ENCODE measurements at places on chromosomes 1 and 21.

DNA sequence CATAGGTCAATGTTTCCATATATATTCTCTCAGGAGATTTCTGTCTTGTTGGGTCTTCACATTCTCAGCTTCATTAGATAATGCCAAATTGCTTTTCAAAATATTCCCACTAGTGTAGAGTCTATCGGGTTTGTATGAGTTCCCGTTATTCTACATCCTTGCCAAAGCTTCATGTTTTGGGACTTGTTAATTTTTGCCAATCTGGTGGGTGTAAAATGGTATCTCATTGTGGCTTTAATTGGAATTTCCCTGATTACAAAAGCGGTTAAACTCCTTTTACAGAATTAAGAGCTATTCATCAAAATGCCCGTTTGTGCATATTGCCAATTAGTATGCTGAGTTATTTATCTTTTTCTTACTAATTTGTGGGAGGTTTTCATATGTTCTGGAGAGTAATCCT, 708.4 kb upstream of the ADAMTS5 start:
- DNase-seq = no peak

DNA sequence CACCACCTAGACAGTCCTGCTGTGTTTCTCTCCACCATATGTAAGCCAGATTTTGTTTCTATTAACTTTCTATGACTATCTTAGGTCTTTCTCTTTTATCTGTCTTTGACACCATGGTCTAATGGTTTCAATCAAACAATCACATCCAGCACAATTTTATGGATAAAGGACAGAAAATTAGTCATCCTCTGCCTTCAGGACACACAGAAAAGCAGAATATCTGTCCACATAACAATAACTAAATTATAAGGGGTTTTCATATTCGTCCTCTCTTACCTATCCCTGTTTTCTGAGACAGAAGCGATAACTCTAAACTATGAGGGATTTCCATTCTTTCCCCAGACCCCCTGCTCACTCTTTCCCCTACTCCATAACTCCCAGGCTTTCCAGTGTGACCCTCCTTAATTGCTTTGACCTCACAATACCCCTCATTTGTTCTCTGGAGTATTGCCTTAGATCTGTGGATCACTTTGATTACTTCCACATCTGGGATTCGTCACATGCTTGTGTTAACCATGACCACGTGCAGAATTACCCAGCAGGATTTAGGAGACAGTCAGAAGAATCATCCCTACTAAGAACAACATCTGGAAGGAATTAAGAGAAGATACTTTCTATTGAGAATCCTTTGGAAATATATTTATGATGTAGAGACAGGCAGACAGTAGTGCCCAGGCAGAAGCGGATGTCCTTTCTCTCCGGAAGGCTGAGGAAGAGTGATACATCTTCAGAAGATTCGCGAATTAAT, 108.2 kb upstream of the GREM2 start:
- no peak for DNase-seq

- DNase-seq = no peak
Observed at GRCh38 chr1:100349246-100349645, 3.1 kb upstream of the CDC14A start.

DNA sequence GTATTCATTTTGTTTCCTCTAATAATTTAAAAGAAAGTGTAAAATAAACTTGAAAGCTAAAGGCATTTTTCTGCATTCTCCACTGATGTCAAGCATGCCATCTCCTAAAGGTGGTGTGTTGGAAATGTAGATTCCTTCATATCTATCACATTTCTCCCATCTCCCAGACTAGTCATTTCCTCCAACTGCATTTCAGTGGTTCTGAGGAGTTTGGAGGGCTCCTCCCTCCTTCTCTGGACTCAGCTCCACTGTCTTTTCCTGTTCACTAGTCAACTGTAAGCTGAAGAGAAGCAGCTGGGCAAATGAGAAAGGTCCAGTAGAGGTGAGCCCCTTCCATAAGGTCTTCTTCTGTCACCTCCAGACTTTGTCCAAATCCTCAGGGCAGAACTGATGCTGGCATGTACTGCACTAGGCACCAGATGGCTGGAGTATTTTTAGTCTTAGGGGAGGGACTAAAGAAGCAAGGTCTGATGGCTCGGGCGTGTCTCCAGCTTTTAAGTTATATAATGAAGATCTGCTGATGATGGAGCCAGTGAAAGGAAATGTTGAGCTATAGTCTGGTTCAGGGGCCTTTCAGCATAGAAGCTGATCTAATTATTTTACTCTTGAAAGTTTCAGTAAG, 186.1 kb downstream of the NTNG1 start:
- no peak for DNase-seq

DNA sequence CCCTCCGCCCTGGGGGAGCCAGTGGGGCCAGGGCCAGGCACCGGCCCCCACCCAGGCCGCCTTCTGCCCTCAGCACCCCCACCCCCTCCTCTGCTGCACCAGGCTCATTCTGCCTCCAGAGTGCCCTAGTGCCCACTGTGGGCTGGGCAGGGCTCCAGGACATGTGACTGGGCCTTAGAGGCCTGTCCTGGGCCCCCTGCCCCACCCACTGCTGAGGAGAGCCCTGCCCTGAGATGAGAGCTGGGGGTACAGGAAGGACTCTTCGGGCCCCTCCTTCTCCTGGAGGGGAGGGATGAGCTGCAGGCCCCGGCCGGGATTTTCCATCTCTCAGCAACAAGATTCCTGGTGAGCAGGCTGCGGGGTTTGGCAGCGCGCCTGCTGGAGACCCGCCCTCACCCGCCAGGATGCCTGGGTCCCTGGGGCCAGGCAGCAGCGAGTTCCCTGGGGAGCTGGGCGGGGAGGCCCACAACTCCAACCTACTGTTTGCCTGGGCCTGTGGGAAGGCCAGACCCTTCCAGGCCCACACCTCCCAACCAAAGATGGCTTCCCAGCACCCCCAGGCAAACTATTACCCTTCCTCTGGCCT, 14.0 kb downstream of the AHDC1 start:
- no peak for DNase-seq

GRCh38 chr1:69567652-69568420, at the start of gene LRRC7:
LRRC7 (plus strand) TSS chr1:69567922; CDS start chr1:69568640, 718 bp downstream.
- no peak for DNase-seq

GRCh38 chr1:211811126-211811525, 19.4 kb downstream of the LPGAT1 start:
- no peak for DNase-seq

DNA sequence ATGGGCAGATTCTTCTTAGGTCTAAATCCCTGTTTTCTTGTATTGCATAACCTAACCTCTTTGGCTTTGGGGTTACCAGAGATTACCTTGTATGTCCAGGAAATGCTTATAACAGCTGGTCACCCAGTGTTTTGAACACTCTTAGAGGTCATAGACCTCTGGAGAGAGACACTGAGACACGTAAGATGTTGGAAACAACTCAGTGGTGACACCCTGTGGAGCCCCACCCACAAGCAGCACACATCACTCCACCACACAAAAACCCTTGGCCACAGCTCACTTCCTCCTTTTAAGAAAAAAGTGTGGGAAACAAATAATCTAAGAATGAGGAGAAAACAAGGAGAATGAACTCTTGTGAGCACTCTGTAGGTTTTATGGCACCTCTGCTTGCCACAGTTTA, 26.3 kb upstream of the CYP4B1 start:
- no peak for DNase-seq

DNA sequence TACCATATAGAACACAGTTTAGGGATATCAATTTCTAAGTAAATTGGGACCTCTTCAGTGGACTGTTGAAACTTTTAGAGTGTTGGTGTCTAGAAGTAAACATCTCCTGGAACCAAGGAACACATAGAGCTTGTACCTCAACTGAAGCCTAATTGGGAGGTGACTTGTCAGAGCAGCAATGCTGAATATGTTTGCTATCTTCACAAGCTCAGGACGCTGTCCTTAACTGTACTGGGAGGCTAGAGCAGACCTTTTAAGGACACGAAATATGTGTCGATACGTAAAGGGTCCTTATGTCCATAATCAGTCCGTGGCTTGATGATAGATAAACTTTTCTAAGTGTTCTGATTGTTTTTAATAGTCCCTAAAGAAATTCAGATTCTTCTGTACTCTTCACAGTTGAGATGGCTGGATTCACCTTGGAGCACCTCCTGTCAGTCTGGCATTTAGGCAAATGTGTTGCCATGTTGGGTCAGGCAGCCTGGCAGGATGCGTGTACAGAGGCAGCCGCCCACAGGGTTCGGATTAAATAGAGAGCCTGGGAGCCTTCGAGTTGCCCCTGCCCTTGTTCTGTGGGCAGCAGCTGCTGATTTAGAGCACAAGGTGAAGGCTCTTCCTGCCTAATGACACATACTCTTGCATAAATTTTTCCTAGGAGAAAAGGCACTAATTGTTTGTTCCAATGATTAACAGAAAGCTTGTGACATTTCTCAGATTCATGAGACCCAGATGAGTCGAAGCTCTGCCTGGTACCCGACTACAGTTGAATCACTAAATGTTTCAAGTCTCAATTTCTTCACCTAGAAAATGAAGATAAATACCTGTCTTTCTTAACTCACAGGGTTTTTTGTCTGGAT, 3.6 kb downstream of the ACTN2 start:
- no peak for DNase-seq

DNA sequence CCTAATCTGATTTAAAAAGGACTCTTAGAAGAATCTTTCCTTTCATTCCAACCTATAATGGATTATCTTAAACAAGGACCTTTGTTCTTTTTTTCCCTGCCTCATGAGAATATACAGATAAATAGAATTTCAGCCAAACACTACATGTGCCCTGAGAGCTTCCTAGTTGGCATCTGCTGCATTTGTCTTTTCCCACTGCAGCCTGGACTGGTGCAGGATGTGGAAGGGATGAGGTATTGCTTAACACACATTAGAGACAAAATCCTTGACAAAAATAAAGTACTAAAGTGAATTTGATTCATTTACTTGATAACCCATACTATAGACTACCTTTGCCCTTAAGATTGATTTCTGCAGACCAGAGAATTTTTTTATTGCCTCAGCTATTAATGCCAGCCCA, 59.5 kb downstream of the PALMD start:
- DNase-seq = no peak

GRCh38 chr1:204077979-204078696, 5.2 kb downstream of the SOX13 start:
- DNase-seq = no peak

GRCh38 chr1:156025876-156026275, 5.1 kb upstream of the SSR2 start:
- DNase-seq = no peak

GRCh38 chr21:14630556-14631069, 84.5 kb upstream of the SAMSN1 start:
- no peak for DNase-seq

DNA sequence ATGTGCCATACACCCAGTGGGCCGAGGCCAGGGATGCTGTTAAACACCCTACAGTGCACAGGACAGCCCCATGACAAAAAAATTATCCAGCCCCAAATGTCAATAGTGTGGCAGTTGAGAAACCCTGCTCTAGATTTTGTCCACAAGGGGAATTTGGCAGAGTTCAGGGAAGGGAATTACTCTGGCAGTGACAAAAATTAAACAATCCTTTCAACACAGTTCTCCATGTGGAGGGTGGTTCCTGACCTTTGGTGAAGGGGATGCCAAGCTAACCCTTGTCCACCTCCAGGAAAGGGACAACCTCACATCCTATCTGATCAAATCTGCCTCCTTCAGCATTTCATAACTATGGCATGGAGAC, 28.4 kb upstream of the CD84 start:
- no peak for DNase-seq

GRCh38 chr1:184188037-184188436, 136.5 kb downstream of the TSEN15 start:
- DNase-seq = no peak

GRCh38 chr1:203215573-203215972, 13.9 kb downstream of the CHIT1 start:
- no peak for DNase-seq

DNA sequence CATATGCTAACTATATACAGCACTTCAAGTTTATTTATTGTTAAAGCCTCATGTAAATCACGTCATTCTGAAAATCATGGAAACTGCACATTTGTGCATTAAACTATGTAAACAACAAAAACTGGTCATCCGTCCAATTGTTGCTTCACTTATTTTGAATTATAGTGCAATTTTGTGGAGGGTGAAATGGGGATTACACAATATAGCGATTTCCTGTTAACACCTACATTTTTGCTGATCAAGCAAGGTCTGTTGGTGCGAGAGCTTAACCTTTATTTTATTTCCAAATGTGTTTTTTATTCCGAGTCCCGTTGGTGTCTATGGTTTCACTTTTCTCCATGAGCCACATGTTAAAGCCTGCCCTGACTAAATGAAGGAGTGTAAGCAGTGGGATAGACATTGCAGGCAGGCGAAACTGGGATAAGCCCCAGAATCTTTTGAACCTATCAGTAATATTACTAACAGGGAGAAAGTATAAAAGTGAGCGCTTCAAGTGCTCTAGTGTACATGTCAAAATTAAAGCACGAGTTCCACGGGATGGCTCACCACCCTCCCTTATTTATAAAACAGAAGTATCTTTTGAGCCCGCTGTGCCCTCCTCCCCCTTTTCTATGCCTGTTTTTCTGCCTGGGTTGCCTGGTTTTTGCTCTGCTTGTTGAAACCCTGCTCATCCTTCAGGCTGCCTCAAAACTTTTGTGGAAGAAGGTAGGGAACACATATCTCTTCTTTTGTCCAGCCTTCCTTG, 120.7 kb downstream of the NFIA start:
- no peak for DNase-seq

GRCh38 chr1:153553096-153553495, 4.0 kb upstream of the S100A3 start:
- no peak for DNase-seq

- DNase-seq = no peak
Observed at GRCh38 chr1:54812801-54813484, 11.8 kb upstream of the TTC22 start.

- no peak for DNase-seq
Observed at GRCh38 chr1:76666499-76666898, 200.8 kb upstream of the ST6GALNAC5 start.

DNA sequence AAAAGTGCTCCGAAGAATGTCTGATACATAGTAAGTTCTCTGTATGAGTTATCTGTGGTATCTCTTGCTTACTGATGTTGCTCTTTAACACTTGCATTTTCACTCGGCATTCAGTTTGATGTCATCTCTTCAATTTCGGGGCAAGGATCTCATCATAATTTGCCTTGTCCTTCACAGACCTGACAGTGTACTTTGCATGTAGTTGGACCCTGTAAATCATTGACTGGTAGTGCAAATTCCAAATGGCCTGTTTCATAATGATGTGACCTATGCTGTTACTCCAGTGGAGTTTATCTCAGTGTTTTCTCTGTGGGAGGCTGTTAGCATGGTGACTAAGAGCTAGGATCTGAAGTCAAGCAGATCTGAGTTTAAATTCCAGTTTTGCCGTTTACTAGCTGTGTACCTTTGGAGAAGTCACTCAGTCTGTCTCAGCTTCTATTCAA, 34.2 kb upstream of the ABCD3 start:
- no peak for DNase-seq

DNA sequence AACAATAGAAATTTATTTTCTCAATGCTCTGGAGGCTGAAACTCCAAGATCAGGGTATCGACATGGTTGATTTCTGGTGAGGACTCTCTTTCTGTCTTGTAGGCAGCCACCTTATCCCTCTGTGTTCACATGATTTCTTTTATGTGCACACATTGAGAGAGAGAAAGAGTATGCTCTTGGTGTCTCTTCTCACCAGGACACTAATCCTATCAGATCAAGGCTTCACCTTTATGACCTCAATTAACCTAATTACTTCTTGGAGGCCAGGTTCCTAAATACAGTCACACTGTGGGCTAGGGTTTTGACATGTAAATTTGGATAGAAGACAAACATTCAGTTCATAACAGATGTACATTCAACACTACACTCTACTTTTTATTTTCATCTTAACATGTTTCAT, 1094.2 kb upstream of the ADGRL2 start:
- DNase-seq = no peak
